ENCODE measurements at places on chromosomes 11 and 22.

DNA sequence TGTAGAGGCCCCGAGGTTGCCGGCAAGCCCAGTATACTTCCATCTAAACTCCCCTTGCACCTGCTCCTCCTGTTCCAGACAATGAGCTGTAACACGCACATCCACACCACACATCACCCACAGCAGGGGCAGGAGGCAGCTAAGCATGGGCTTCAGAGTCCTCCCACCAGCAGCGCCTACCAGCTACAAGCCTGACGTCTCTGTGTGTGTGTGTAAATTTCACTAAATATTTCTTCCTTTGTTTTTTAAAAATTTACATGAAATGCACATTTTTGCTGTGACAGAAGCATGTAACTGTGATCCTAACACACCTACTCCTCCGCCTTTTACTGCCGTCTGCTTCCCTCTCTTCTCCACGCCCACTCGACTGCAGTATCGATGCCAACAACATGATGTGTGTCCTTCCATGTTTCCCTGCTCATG, 29.4 kb upstream of the PACSIN2 start:
- DNase-seq, result no peak

DNA sequence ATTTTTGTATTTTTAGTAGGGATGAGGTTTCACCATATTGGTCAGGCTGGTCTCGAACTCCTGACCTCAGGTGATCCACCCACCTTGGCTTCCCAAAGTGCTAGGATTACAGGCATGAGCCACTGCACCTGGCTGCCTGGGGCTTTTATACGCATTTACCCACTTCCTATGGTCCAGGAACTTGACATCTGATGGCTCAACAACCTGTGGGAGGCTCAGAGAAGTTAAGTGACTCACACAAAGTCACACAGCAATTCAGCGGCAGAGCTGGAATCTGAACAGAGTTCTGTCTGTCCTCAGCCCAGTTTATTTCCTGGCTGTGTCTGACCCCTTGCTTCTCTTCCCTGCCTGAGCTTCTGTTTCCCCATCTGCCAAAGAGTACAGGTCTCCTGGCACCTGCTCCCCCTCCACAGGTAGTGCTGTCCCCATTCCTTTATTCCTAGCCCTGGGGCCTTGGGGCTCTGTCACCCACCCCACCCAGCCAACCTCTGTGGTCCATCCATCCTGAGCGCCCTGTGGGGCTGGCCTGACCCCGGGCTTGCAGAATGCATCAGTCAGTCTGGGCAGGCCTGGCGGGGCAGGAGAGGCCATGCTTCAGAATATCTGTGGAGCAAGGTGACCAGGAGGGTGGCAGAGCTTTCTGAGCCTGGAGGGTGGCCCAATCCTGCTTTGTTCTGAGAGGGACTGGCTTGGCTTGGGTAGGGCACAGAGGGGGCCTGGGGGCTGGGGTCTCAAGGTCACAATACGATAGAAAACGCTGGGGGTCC, 50.6 kb downstream of the CACNA1I start:
- DNase-seq, result no peak

GRCh38 chr11:17382046-17382728, 6.3 kb downstream of the KCNJ11 start:
- DNase-seq, result no peak

- DNase-seq, result no peak
Observed at GRCh38 chr11:102446606-102447005, 6.0 kb downstream of the TMEM123 start.

DNA sequence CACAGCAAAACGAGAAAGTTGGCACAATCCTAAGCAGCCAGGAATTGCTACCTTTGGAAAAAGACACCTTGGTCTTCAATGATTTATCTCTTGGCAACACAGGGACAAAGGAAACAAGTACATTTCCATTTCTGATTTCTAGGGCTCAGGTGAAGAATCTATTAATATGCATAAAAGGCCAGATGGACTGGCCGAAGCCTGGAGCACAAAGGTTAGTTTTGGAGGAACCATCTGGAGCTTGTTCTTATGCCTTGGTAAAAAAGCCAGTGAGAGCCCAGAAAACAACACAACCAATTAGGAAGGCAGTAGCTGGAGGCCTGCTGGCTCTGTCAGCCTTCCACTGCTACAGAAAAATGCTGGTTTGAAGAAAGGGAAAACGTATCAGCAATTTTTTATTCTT, 713.5 kb upstream of the API5 start:
- DNase-seq, result no peak

- peak; percentile 3 for DNase-seq
Observed at GRCh38 chr22:41772645-41773044, 27.8 kb upstream of the CCDC134 start.

GRCh38 chr11:132865623-132866022, 666.7 kb downstream of the OPCML start:
- no peak for DNase-seq

Measured in T1000 (cell line).